ENCODE measurements at places on chromosomes 7 and 10.

DNA sequence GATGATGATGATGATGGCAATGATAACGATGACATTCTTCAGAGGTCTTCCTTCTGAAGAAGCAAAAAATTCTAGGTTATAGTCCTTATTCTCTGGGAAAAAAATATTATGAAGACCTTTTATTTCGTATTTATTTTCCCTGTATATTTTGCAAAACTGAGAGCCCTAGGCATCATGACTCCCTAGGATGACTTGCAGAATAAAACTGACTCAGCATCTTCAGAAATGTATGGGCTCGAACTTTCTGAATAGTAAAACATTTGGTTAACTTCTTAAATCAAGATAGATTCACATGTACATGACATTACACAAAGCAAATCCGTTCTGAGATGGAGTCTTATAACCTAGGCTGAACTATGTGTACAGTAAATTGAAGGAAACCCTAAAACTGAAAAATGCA lies 29.4 kb downstream of the DKK1 start:
- no peak for DNase-seq

GRCh38 chr10:119415536-119416503 lies 126.7 kb downstream of the RGS10 start:
- DNase-seq: no peak

DNA sequence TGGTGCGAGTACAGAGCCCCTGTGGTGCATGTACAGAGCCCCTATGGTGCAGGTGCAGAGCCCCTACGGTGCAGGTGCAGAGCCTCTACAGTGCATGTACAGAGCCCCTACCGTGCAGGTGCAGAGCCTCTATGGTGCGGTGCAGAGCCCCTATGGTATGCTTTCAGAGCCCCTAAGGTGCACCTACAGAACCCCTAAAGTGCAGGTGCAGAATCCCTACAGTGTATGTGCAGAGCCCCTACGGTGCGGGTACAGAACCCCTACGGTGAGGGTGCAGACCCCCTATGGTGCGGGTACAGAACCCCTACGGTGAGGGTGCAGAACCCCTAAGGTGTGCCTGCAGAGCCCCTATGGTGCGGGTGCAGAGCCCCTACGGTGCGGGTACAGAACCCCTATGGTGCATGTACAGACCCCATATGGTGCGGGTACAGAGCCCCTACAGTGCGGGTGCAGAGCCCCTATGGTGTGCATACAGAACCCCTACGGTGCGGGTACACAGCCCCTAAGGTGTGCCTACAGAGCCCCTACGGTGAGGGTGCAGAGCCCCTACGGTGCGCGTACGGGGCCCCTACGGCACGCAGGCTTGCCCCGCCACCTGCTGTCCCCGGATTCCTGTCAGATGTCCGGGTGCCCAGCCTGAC lies 53.5 kb downstream of the MGMT start:
- no peak for DNase-seq

DNA sequence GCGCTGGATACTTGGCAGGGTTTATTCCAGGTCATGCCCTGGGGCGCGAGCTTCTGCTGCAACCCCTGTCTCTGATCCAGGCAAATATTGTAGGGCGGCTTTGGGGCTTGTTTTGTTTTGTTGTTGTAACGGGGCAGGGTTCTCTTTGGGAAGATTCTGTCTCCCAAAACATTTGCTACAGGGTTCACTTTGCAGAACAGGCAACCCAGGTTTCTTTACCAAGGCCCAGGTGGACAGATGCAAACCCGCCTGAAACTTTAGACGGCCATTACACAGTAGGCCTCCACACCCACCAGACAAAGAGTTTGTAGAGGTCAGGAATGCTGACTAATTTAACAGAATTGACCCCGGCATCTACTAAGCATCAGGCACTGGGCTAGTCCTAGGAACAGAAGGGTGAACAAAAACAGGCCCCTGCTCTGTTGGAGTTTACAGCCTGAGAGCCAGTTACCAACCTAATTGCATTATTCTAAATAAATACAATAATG lies 567 bp upstream of the CDCA7L start:
- DNase-seq: no peak

DNA sequence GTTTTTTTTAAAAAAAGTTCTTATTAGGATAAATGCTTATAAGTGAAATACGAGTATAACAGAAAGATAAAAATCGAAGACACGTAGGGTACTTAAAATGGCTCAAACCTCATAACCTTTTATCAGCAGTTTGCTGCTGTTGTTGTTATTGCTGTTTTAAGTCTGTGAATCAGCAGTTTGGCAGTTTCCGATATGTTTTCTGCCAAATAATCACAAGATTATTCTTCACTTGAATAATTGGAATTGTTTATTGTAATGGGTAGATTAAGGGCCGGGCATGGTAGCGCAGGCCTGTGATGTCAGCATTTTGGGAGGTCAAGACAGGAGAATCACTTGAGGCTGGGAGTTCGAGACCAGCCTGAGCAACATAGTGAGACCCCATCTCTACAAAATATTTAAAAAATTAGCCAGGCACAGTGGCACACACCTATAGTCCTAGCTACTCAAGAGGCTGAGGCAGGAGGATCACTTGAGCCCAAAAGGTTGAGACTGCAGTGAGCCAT lies 177.6 kb downstream of the VTI1A start:
- no peak for DNase-seq

GRCh38 chr10:100192350-100192749 lies 6.5 kb upstream of the ERLIN1 start:
- no peak for DNase-seq

- no peak for DNase-seq
These were observed 1.6 kb downstream of the FAM171A1 start for GRCh38 chr10:15369256-15370211.

DNA sequence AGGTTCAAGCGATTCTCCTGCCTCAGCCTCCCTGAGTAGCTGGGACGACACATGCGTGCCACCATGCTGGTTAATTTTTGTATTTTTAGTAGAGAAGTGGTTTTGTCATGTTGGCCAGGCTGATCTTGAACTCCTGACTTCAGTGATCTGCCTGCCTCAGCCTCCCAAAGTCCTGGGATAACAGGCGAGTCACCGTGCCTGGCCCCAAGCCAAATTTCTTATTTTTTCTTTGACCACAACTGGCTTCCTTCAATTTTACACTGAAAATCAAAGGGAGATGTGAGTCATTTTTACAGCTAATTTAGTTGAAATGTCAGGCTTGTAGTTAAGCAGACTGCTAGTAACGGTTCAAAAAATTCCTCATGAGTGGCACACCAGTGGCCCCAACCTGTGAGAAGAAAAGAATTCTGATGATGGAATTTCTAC lies 7.8 kb downstream of the RNF216 start:
- peak; percentile 63 for DNase-seq

DNA sequence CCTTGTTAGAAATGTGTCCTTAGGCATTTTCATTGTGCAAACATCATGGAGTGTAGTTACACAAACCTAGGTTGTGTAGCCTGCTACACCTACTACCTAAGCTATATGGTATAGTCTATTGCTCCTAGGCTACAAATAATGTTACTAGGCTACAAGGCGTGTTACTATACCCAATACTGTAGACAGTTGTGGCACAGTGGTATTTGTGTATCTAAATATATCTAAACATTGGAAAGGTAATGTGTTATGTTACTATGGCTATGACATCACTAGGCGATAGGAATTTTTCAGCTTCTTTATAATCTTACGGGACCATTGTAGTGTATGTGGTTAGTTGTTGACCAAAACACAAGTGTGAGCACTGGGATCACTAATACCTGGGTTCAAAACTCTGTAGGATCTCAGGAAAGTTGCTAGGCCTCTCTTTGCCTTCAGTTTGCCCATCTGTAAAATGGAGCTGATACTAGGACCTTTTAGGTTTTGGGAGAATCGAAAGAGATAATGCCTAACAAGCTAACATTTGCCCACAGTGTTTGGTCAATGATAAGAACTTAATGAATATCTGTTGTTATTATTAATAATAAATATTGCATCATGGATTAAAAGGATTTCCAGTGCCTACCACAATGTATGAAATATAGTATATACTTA lies 2.7 kb downstream of the BICC1 start:
- DNase-seq: no peak

DNA sequence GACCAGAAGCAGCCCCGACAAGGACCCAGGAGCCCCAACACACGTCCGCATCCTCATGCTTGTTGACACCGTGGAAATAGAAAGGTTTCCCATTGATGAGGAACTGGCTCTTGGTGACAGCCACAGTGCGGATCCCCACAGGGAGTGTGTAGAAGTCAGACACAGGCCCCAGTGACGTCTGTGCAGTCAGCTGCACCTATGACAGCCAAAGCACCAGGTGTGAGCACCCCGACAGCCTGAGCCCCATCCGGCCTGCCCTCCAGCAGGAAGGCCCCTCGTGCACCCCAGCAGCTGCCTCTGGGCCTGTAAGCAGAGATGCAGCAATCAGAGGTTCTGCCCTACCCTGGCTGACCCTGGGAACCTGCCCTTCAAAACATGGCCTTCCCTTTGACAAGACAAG lies 7.1 kb downstream of the GUSB start:
- no peak for DNase-seq
